IPS DF 6.9 (cell line): ENCODE measurements at places on chromosomes 6 and 20.

- H3K4me3 ChIP-seq = peak overlapping the region; percentile 72; the same call in 1 of the 2 replicates
- H3K27me3 ChIP-seq = peaks cover 55% of the 10 kb centered on the region
- no peak for DNase-seq
- no peaks in the 10 kb centered on the region for H3K36me3 ChIP-seq
Measured at GRCh38 chr6:7727086-7727945, 1.4 kb downstream of the BMP6 start.

DNA sequence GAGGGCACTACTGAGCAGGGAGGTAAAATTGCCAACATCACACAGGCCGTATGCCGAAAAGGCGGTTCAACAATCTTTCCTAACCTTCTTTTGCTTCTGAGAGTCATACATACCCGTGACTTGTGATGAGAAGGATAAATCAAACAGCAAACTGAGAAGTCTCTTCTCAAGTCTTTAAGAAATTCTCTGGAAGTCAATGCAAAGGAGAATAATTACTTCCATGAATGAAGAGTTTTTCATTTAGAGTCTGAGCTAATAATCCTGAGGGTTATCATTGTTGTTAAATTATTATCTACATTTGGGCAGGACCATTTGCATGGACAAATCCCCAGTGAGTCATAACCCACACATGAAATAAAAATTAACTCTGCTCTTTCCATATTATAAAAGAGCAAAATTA, 22.4 kb upstream of the ILRUN start:
- no peak for DNase-seq
- no peak overlapping the region for H3K27ac ChIP-seq
- no peak overlapping the region for H3K4me3 ChIP-seq
- peaks cover 1% of the 10 kb centered on the region; the same call in 1 of the 2 replicates for H3K4me1 ChIP-seq
- no peaks in the 10 kb centered on the region for H3K36me3 ChIP-seq

- no peaks in the 10 kb centered on the region for H3K27me3 ChIP-seq
- H3K4me3 ChIP-seq = no peak overlapping the region
- H3K36me3 ChIP-seq = no peaks in the 10 kb centered on the region
- no peak for DNase-seq
Measured at GRCh38 chr6:140537211-140537610, 1162.8 kb upstream of the CITED2 start.

GRCh38 chr6:25025248-25025918, 89.6 kb upstream of the RIPOR2 start:
- no peaks in the 10 kb centered on the region for H3K4me1 ChIP-seq
- no peak overlapping the region for H3K27ac ChIP-seq
- DNase-seq = no peak
- H3K27me3 ChIP-seq = no peaks in the 10 kb centered on the region
- H3K36me3 ChIP-seq = no peaks in the 10 kb centered on the region

DNA sequence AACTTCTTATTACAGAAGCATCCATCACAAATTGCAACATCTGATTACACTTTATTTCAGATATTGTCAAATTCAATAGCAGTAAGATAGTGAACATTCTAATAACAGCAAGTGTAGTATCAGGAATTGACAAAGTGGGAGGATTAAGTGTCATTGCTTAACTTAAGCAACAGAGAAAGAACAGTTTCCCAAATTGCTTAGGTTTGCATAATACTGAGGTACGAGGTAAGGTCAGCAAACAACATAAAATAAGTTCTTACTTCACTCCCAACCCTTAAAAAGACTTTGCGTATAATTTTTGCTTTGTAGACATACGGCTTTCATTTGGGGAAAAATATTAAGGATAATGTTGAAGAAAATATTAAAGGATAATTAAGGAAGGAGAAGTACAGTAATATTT, 163.0 kb downstream of the RIMS1 start:
- H3K27me3 ChIP-seq = no peaks in the 10 kb centered on the region
- H3K4me3 ChIP-seq = no peak overlapping the region
- no peak overlapping the region for H3K27ac ChIP-seq
- no peak for DNase-seq
- no peaks in the 10 kb centered on the region for H3K36me3 ChIP-seq
- H3K4me1 ChIP-seq = no peaks in the 10 kb centered on the region

- no peaks in the 10 kb centered on the region for H3K4me1 ChIP-seq
- H3K27me3 ChIP-seq = no peaks in the 10 kb centered on the region
- H3K4me3 ChIP-seq = no peak overlapping the region
Measured at GRCh38 chr20:60680554-60680953, 571.5 kb upstream of the CDH4 start.

- no peaks in the 10 kb centered on the region for H3K27me3 ChIP-seq
- H3K27ac ChIP-seq = no peak overlapping the region
- H3K36me3 ChIP-seq = no peaks in the 10 kb centered on the region
- DNase-seq = no peak
- no peak overlapping the region for H3K4me3 ChIP-seq
Measured at GRCh38 chr20:20702330-20703245, 9.9 kb downstream of the RALGAPA2 start.

GRCh38 chr6:30541515-30542403, 14.5 kb downstream of the GNL1 start:
- peaks cover 3% of the 10 kb centered on the region for H3K36me3 ChIP-seq
- H3K27me3 ChIP-seq = no peaks in the 10 kb centered on the region
- no peak for DNase-seq
- H3K27ac ChIP-seq = no peak overlapping the region
- no peaks in the 10 kb centered on the region for H3K4me1 ChIP-seq

- no peaks in the 10 kb centered on the region for H3K27me3 ChIP-seq
- no peak overlapping the region for H3K4me3 ChIP-seq
- no peaks in the 10 kb centered on the region for H3K36me3 ChIP-seq
- no peaks in the 10 kb centered on the region for H3K4me1 ChIP-seq
- DNase-seq = no peak
- H3K27ac ChIP-seq = no peak overlapping the region
Measured at GRCh38 chr6:29502597-29502996, 14.8 kb upstream of the MAS1L start.

- no peak overlapping the region for H3K27ac ChIP-seq
- H3K36me3 ChIP-seq = no peaks in the 10 kb centered on the region
- no peak overlapping the region for H3K4me3 ChIP-seq
- H3K27me3 ChIP-seq = no peaks in the 10 kb centered on the region
- H3K4me1 ChIP-seq = no peaks in the 10 kb centered on the region
Measured at GRCh38 chr6:146948790-146949342, 255.4 kb upstream of the STXBP5 start.

- H3K27me3 ChIP-seq = no peaks in the 10 kb centered on the region
- H3K36me3 ChIP-seq = no peaks in the 10 kb centered on the region
- no peaks in the 10 kb centered on the region for H3K4me1 ChIP-seq
- DNase-seq = no peak
- no peak overlapping the region for H3K27ac ChIP-seq
- no peak overlapping the region for H3K4me3 ChIP-seq
Measured at GRCh38 chr6:72374172-72374571, 247.7 kb upstream of the KCNQ5 start.

DNA sequence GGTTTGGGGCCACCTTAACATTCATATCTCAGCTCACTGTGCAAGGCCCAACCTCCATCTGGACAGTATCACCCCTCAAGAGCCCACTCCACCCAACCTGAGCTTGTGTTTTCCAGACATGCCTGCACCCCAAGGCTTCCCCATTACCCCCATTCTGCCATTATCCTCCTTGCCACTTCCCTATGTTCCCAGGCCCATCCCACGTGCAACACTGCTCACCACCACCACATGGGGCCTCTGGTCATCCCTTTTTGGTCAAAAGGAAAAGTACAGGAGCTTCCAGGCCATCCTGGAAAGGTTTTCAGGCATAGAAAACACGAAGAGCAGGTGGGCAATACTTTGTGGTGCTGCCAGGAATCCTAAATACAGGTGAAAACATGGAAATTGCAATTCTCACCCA, 140.3 kb downstream of the SYNDIG1 start:
- H3K36me3 ChIP-seq = no peaks in the 10 kb centered on the region
- H3K27ac ChIP-seq = no peak overlapping the region
- no peak for DNase-seq
- H3K27me3 ChIP-seq = no peaks in the 10 kb centered on the region

GRCh38 chr20:16654858-16655535, 74.8 kb upstream of the SNRPB2 start:
- no peaks in the 10 kb centered on the region; the same call in 1 of the 2 replicates for H3K27me3 ChIP-seq
- H3K4me3 ChIP-seq = no peak overlapping the region
- no peak overlapping the region for H3K27ac ChIP-seq

DNA sequence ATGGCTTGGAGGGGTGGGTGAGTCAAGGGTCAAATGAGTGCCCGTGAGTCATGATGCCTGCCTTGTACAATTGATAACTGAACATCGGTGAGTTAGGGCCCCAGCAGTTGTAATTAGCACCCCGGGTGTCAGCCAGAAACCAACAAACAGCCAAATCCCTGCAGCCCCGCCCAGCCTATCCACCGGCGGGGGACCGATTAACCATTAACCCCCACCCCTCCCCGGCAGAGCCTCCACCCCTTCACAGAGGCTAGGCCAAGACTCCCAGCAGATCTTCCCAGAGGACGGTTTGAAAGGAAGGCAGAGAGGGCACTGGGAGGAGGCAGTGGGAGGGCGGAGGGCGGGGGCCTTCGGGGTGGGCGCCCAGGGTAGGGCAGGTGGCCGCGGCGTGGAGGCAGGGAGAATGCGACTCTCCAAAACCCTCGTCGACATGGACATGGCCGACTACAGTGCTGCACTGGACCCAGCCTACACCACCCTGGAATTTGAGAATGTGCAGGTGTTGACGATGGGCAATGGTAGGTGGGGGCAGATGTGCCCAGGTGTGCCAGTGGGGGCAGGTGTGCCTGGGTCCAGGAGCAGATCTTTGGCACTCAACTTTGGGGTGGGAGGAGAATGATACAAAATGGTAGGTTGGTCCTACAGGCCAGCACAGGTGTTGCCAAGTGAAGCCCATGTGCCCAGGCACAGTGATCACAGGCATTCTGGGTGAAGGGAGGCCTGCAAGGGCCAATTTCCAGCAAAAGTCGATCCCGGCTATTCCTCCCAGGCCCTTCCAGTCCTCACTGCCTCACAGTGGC, 45.7 kb downstream of the HNF4A start:
- no peak overlapping the region for H3K4me3 ChIP-seq
- no peak for DNase-seq
- no peaks in the 10 kb centered on the region; the same call in 1 of the 2 replicates for H3K4me1 ChIP-seq

DNA sequence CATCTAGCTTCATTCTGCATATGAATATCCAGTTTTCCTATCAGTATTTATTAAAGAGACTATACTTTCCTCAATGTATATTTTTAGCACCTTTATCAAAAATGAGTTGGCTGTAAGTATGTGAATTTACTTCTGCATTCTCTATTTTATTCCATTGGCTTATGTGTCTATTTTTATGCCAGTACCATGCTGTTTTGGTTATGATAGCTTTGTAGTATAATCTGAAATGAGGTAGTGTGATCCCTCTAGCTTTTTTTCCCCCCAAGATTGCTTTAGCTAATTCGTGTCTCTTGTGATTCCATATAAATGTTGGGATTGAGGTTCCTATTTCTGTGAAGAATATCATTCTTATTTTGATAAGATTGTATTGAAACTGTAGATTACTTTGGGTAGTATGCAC, 469.1 kb upstream of the MAP3K7 start:
- no peaks in the 10 kb centered on the region for H3K4me1 ChIP-seq
- no peak for DNase-seq
- H3K27me3 ChIP-seq = no peaks in the 10 kb centered on the region
- H3K36me3 ChIP-seq = no peaks in the 10 kb centered on the region
- H3K4me3 ChIP-seq = no peak overlapping the region
- no peak overlapping the region for H3K27ac ChIP-seq

GRCh38 chr20:54153041-54153327, 20.8 kb downstream of the CYP24A1 start:
- no peaks in the 10 kb centered on the region for H3K27me3 ChIP-seq
- H3K4me3 ChIP-seq = no peak overlapping the region
- H3K4me1 ChIP-seq = no peaks in the 10 kb centered on the region
- no peak overlapping the region for H3K27ac ChIP-seq
- no peaks in the 10 kb centered on the region for H3K36me3 ChIP-seq
- no peak for DNase-seq

- no peak overlapping the region for H3K4me3 ChIP-seq
- no peak for DNase-seq
- H3K4me1 ChIP-seq = no peaks in the 10 kb centered on the region
- H3K36me3 ChIP-seq = no peaks in the 10 kb centered on the region
- no peaks in the 10 kb centered on the region for H3K27me3 ChIP-seq
Measured at GRCh38 chr20:8427419-8428040, 295.5 kb downstream of the PLCB1 start.

DNA sequence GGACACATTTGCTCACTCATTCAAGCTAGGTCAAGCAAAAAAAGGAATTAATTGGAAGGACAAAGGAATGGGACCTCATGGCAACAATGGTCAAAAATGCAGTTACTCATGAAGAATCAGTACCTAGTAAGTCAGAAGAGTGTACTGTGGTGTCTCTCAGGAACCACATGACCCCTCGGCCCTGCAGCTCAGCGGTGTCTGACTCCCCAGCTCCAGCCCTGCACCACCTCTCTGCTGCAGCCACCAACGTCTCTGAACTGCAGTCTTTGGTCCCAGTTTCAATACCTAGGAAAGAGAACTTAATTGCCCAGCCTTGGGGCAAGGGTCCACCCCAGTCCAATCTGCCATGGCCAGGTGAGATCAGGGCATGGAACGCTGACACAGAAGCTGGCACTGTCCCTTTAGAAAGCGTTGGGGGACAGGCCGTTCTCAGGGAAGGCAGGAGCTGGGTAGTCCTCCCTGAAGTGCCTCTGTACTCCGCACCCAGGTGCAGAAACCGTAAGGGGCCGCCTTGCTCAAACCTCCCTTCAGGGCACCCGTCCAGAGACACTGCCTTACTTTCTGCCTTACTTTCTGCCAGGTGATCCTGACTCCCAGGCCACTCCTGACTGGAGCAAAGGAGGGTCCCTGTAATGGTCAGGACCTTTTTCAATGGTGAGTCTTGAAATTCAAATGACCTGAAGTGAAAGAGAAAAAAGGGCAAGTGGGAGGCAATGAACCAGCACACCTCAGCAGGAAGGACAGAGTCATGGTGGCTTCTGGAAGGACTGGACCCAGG, 13.2 kb upstream of the NELFCD start:
- no peaks in the 10 kb centered on the region for H3K36me3 ChIP-seq
- H3K27me3 ChIP-seq = no peaks in the 10 kb centered on the region
- no peak overlapping the region for H3K4me3 ChIP-seq
- no peak overlapping the region for H3K27ac ChIP-seq

GRCh38 chr6:17971128-17972073, 16.0 kb downstream of the KIF13A start:
- no peak overlapping the region for H3K27ac ChIP-seq
- no peaks in the 10 kb centered on the region for H3K27me3 ChIP-seq
- DNase-seq = no peak

GRCh38 chr20:19602675-19603375, 155.2 kb upstream of the RIN2 start:
- H3K27ac ChIP-seq = no peak overlapping the region
- no peaks in the 10 kb centered on the region for H3K27me3 ChIP-seq
- peaks cover 2% of the 10 kb centered on the region for H3K4me1 ChIP-seq
- H3K36me3 ChIP-seq = no peaks in the 10 kb centered on the region
- no peak for DNase-seq
- no peak overlapping the region for H3K4me3 ChIP-seq
